ENCODE measurements at places on chromosomes 5 and 9. TPM values are rescaled to one million over a fixed set of nuclear protein-coding genes. Genes with fewer than 3 reads are reported as not detected.

Gene ADGRV1
- total RNA-seq = 158 TPM

Gene ANGPTL2
- total RNA-seq = 6.0 TPM

Gene DNAJB5
- total RNA-seq = 14.6 TPM

Gene FOXI1
- not detected for total RNA-seq

Gene CCDC187
- 9.1 TPM for total RNA-seq

Gene TMEM8B
- total RNA-seq = 8.5 TPM

DNA sequence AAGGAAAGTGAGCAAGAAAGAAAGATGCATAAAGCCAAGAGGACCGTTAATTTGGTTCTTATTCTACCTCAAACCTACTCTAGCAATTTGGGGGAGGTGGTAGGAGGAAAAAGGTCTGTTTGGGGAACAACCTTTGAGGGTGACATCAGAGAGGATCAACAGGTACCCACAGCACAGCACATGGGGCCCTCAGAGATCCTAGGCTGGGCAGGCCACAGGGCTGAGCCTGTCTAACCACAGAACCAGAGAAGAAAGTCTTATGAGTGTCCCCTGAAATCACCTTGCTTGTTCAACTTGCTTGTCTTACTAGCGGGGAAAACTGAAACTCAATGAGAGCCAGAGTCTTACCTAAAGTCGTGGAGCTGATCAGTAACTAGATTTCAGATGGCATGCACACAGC is 385.2 kb downstream of the SPOCK1 start:
- DNase-seq = no peak

- no peak for DNase-seq
Observed at GRCh38 chr5:14552017-14552416, 29.6 kb upstream of the OTULINL start.

DNA sequence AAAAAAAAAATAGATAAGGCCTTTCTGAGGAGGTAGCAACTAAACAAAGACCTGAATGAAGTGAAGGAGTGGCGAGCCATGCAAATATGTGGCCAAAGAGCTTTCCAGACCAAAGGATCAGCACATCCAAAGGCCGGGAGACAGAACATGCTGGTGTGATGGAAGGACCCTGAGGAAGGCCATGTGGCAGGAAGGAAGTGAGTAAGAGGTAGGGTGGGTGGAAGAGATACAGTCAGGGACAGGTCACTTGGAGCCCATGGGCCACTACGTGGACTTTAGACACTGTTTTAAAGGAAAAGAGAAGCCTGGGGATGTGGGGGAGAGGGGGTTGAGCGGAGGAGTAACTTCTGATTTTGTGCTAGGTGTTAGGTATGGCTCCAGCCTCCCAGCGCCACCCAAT is 31.3 kb downstream of the SPRY4 start:
- DNase-seq = no peak

DNA sequence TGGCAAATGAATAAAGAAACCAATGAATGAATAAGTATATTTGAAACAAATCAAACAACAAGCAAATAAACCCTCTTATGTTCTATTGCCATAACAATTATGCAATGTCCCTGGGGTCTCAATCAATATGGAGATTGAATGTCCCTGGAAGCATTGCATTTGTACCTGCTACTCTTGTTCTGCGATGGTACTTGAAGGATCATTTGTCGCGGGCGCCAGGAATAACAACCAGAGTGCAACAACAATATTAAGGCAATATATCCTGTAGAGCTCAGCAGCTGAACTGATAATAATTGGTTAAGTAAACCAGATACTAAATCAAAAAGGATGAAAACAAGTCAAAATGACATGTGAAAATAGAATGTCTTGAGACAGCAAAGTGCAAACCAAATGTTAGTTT is 1001.9 kb upstream of the NUDT12 start:
- no peak for DNase-seq

GRCh38 chr9:5953743-5954707 is 61.4 kb downstream of the RANBP6 start:
- no peak for DNase-seq

DNA sequence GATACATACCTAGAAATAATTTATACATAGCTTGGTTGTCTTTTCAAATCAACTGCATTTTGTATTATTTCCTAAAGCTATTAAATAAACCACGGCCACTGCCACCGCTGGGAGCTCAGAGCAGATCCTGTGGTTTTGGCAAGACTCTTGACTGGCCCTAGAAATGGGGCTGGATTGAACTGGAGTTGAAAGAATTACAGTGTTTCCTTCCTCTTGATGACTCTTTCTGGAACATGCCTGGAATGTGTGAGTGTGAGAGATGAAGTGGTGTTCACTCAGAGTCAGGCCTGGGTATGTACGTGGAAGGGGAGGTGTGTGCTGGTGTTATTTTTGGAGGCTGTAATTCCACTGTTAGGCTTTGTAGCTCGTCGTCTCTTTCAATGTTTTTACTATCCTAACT is 45.9 kb downstream of the TEK start:
- peak; percentile 79 for DNase-seq

GRCh38 chr5:142756576-142756975 is 13.6 kb upstream of the ARHGAP26 start:
- no peak for DNase-seq

GRCh38 chr5:61866930-61867329 is 439.1 kb upstream of the KIF2A start:
- DNase-seq = no peak

GRCh38 chr5:131373265-131373664 is 109.4 kb downstream of the CDC42SE2 start:
- no peak for DNase-seq

DNA sequence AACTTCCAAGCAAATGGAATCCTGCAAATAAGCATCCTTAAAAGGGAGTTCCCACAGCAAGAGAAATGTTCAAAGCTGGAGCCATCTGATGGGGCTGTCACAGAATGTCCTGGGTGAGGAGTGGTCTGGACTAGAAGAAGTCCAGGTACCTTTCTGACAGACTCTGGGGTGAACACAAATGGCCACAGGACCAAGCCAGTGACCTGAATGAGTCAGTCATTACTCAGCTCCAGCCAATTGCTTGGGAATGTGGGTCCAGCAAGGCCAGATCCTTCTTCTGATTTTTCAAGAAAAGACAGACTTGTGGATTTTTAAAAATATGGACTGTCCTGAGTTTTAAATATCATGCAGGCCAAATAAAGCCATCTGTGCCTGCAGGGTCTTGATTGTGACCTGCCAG is 30.1 kb downstream of the GALNT10 start:
- DNase-seq = no peak

DNA sequence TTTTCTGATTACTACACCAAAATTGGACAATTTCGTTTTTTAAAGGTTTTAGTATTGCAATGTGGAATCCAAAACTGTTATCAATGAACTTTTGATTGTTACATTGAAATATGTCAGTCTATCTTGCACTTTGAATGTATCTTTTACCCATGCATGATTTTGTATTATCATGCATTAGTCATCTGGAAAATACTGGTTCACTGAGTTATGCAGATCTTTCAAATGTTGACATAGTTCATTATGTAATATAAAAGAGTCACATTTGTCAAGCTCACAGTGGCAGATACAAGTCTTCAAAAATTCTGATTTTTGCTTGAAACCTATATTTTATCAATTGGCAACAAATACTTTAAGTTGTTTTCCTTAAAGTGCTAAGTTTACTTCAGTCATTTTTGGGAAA is 85.2 kb downstream of the NR3C1 start:
- no peak for DNase-seq

- no peak for DNase-seq
Observed at GRCh38 chr5:3056866-3057265, 305.4 kb upstream of the IRX2 start.

- DNase-seq = no peak
Observed at GRCh38 chr5:92409134-92409533, 1026.0 kb upstream of the ARRDC3 start.

- DNase-seq = no peak
Observed at GRCh38 chr9:135240871-135241311, 153.4 kb downstream of the OLFM1 start.

GRCh38 chr9:80378669-80379293 is 807.0 kb downstream of the TLE4 start:
- no peak for DNase-seq

DNA sequence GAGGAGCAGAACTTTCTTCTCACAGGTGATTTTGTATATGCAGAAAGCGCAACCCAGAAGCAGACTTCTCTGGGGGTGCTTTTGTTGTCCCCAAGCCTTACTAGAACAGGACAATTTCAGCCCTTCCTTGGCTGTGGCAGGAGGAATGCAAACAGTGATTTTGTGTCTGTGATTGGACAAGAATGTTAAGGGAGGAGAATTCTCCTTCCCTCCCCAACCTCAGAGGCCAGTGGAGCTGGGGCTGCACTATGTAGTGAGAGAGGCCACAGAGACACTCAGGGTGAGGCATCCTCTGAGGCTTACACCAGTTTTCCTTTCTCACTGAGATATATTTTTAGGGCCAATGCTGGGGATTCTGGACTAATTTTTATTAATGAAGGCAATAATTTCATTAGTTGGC is 58.8 kb downstream of the ZNF366 start:
- no peak for DNase-seq

DNA sequence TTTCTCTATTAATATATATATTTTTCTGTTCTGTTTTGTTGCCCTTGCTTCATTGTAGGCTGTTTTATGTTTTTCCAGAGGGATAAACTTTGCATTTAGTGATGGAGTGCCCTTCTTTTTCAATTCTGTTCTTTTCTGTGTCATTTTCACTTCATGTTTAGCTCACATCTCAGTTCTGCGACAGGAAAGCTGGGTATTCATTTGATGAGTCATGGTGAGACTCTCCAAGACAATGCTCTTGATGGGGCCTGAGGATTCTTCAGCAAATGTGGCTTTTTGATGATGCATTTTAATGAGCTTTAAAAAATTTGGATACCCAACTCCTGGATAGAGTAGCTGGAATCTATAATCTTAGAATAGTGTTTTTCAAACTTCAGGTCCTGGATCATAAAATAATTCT is 56.5 kb upstream of the SPATA31D4 start:
- DNase-seq = no peak

GRCh38 chr5:151146061-151146460 is 11.5 kb downstream of the ANXA6 start:
- no peak for DNase-seq

DNA sequence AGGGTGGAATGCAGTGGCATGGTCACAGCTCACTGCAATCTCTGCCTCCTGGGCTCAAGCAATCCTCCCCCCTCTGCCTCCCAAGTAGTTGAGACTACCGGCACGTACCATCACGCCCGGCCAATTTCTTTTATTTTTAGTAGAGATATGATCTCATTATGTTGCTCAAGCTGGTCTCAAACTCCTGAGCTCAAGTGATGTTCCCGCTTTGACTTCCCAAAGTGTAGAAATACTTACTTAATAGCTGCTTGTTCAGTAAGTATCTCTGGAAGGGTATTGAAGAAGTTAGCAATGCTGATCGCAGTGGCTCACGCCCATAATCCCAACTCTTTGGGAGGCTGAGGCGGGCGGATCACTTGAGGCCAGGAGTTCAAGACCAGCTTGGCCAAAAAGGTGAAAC is 35.7 kb upstream of the PLIN2 start:
- no peak for DNase-seq
